NCI-H1092 treated with DMSO at 0.1 percent for 48 hours (cell line): ENCODE measurements at places on chromosomes 6 and 20.

- no peak for DNase-seq
These were observed 32.0 kb downstream of the GNAS-AS1 start for GRCh38 chr20:58818586-58819285.

GRCh38 chr6:146470091-146470770 is 73.4 kb upstream of the RAB32 start:
- no peak for DNase-seq

DNA sequence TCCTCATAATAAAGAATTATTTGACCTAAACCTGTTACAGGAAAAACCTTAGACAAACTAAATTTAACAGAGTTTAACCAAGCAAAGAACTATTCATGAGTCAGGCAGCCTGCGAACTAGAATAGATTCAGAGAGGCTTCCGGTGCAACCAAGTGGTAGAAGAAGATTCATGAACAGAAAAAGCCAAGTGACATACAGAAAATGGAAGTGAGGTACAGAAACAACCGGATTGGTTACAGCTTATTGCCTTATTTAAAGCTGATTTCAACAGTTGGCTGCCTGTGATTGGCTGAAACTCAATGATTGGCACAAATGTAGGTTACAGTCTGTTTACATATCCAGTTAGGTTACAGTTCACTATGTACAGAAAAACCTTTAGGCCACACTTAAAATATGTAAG is 10.1 kb downstream of the PPP1R3G start:
- DNase-seq = no peak

DNA sequence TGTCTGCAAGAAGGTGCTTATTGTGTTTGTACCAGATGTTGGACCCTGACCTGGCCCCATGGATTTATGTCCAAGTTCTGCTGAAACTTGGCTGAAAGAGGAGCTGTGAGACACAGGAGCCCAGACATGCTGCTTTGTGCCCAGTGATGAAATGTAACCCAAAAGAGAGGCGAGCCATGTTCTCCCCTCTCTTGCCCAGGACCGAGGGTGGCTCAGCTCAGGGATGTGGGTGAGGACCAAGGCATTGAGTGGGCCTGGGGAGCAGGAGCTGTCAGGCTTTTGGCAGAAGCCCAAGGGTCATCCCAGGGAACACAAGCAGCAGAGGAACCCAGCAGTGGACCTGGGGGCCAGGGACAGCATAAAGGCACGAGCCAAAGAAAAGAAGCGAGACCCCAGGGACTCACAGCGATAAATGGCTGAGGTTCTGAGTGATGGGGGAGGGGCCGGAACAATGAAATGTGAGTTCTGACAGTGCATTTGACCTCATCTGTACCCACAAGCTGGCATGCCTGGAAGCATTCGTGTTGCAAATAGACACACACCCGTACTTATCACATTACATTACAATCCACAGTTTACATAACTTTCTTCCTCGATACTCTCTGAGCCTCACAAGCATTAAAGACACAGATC is 363.4 kb upstream of the JARID2 start:
- no peak for DNase-seq

GRCh38 chr6:119479860-119480655 is 130.5 kb upstream of the MAN1A1 start:
- no peak for DNase-seq

- DNase-seq = no peak
These were observed 1.7 kb downstream of the DIDO1 start for GRCh38 chr20:62924442-62925075.

DNA sequence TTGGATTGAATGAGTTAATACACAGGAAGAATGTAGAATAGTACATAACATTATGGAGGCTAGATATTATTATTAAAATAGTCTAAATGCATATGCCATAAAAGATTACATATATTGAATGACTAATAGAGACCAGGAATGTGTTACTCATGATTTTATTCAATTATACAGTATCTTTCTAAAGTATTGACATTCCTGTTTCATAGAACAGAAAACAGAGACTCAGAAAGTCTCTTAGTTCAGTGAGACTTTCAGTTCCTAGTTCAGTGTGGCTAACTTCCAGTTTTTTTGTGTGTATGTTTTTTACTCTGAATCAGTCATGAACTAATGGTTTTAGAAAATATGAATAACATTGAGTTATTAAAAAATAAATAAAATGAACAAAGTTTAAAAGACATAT is 34.6 kb upstream of the TMEM244 start:
- DNase-seq = no peak
